ENCODE measurements at places on chromosomes 5 and 9.
A peak's percentile ranks its signal among the peaks of the same experiment; 100 is the strongest.

DNA sequence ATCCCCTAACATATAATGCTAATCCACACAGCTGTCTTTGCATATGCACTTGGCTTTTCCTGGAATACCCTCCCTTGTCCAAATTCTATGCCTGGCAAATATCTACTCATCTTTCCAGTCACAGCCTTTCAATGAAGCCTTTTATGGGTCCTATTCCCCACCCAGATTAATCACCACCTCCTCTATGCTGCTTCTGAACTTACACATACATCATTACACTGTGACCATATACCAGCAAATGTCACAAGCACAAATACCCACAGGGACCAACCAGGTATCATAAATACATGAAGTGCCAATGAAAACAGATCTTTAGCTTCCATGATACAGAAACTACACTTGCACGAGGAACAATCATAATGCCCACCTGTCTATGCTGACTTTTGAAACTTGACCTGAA lies 22.3 kb downstream of the LPAR1 start:
- no peak for DNase-seq

GRCh38 chr5:115558388-115558956 lies 13.9 kb upstream of the FEM1C start:
- no peak for DNase-seq

DNA sequence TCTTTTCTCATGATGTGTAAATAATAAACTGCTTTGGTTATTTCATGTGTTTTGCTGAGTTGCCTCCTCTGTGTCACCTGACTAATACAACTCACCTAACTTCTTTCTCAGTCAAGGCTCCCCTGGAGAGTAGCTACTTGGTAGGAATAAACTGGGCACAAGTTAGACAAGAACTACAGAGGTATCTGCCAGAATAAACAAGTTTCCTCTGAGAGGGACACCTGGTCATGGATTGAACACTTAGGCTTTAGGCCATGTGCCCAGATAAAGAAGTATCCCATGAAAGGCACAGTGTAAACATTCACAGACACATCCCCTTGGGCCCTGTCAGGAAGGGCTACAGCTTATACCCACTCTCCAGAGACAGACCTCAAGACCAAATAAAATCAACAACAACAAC lies 532.5 kb downstream of the KIF4B start:
- DNase-seq, result peak; percentile 88

GRCh38 chr9:82923092-82923911 lies 139.6 kb downstream of the RASEF start:
- no peak for DNase-seq

DNA sequence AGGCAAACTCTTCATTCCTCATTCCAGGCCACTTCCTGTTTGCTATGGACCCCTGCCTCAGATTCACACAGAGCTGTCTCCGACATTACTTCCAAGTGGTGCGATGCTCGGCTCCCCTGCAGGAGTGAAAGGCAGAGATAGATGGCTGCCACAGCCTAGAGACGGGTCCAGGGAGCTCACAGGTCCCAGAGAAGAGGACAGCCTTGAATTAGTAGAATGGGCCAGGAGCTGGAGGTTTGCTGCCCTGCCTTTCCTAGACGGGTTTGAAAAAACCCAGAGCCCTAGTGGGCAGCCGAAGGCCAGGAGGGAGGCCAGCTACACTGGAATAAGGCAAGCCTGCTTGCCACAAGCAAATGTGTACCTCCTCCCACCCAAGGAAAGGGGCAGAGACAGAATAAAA lies 1.8 kb downstream of the ANKRD34B start:
- DNase-seq, result no peak

Data from T47D (cell line).